EH (cell line): ENCODE measurements at places on chromosomes 16 and 17.

DNA sequence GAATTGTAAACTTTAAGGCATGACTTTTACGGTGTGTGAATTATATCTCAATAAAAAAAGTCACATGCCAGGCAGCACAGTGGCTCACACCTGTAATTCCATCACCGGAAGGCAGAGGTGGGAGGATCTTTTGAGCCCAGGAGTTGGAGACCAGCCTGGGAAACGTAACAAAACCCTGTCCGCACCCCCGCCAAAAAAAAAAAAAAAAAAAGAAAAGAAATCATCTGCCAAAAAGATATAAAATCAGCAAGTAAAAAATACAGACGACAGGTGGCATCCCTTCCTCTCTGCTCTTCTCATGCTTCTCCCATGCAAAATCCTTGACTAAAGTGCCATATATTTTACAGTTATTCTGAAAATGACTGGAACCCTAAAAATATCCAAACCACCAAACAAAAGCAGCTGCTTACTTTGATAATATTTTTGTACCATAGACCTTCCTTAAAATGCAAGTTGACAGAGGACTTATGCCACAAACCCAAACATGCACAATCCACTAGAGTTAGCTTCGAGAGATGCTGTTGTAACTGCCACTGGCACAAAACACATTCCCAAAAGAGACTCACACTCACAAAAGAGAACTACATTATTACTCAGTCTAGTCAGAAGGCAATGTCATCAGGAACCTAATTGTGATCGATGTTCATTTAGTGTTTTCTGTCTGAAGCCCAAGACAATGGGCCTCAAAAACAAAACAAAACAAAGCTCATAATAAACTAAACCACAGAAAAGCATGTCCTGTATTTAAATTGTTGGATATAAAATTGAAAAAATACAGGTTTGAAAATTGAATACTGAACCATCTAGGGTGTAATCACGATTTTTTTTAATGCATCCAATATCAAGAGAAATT, 2.4 kb downstream of the CRLF3 start:
- no peak for DNase-seq

GRCh38 chr16:88077328-88078108, 126.3 kb downstream of the BANP start:
- DNase-seq, result no peak

DNA sequence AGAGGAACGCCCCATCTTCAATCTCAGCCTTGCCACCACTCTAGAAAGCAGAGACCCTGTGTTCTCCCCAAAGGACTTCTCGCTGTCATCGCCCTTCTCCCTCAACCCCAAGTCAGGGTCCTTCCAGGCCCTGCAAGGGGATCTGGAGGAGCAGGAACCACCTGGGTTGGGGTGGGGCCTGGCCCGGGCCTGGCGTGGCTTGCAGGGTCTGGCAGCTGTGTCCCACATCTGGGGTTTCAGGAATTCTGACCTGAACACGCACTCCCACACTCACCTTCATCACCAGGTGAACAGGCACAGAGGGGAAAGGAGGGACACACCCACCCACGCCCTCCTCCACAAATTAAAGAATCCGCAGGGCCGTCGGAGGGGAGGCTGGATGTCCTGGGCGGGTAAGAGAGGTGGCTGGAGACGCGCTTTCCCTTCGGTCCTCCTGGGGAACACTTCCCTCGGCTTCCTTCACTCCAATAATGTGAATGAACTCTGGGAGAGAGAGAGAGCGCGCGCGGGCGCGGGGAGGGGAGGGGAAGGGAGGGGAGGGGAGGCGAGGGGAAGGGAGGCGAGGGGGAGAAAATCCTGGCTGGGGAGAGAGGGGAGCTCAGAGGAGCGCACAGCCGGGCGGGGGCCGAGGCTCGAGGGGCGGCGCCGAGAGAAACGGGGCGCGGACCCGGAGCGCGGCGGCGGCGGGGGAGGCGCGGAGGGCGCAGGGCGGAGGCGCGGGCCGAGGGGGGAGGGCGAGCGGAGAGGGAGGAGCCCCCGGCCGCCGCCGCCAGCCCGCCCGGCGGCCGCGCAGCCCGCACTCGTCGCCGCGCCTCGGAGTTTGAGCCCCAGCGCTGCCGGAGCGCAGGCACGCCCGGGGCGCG, at the start of gene CACNG4:
CACNG4 (plus strand) TSS at position 799 of the 863 bp plus-strand sequence. CDS start 205 bp downstream, outside the sequence.
- no peak for DNase-seq

GRCh38 chr17:32302860-32303649, 37.4 kb downstream of the RHBDL3 start:
- peak; percentile 15 for DNase-seq

DNA sequence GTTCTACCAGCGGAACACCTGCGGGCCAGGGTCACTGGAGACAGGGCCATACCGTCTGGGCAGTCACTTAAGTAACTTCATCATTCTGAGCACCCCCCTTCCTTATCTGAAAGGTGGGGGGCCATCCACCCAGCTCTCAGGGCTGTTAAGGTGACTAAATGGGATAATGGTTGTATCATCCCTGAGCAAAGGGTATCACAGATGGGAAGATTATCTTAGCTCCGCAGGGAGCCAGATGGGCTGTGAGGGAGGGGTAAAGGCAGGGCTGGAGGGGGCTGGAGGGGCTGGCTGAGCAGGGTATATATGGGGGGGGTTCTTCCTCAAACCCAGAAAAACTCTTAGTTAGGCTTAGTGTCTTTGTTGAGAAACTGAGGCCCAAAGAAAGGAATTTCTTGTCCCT, 2.9 kb upstream of the CACNA1G start:
- no peak for DNase-seq
